Adrenal gland (tissue), 19 donors: ENCODE measurements at places on chromosomes 4 and X. TPM values are rescaled to one million over a fixed set of nuclear protein-coding genes. Genes with fewer than 3 reads are reported as not detected.

NIPAL1 gene
- 1.5 TPM for polyA plus RNA-seq

OPN1LW gene
- not detected for polyA plus RNA-seq

DNA sequence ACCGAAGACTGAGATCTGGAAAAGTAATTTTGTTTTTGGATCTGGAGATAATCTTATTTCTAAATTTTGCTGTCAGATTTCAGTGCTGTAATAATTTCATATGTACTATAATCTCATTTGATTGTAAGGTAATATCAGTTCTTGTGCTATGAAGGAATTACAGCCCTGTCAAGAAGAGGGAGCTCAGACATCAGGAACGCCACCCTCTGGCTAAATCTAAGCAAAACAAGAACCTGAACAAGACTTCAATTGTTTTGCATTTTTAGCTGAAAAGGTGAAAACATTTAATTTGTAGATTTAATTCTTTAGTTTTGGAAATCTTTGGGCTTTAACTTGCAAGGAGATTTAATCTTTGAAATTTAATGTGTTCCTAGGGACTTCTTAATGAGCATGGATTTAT, 525.4 kb upstream of the HS3ST1 start:
- no peak overlapping the region for H3K4me3 ChIP-seq
- DNase-seq: peak; percentile 24
- H3K27ac ChIP-seq: no peak overlapping the region
- H3K4me1 ChIP-seq: no peaks in the 10 kb centered on the region
- H3K36me3 ChIP-seq: no peaks in the 10 kb centered on the region
- no peaks in the 10 kb centered on the region for H3K27me3 ChIP-seq

GRCh38 chrX:15293451-15293850, 22.0 kb downstream of the ASB11 start:
- no peak for DNase-seq
- H3K27ac ChIP-seq: no peak overlapping the region
- H3K4me1 ChIP-seq: no peaks in the 10 kb centered on the region
- no peaks in the 10 kb centered on the region for H3K36me3 ChIP-seq

GRCh38 chrX:68490644-68491043, 8.2 kb upstream of the YIPF6 start:
- H3K4me1 ChIP-seq: no peaks in the 10 kb centered on the region
- no peak for DNase-seq
- H3K36me3 ChIP-seq: no peaks in the 10 kb centered on the region
- peaks cover 5% of the 10 kb centered on the region for H3K27me3 ChIP-seq
- no peak overlapping the region for H3K27ac ChIP-seq
